Adrenal gland (tissue), 19 donors: ENCODE measurements at places on chromosomes 13 and 19. TPM values are rescaled to one million over a fixed set of nuclear protein-coding genes. Genes with fewer than 3 reads are reported as not detected.

- peaks cover 6% of the 10 kb centered on the region for H3K4me1 ChIP-seq
- no peaks in the 10 kb centered on the region for H3K27me3 ChIP-seq
- no peaks in the 10 kb centered on the region for H3K36me3 ChIP-seq
- H3K4me3 ChIP-seq, result no peak overlapping the region
Measured at GRCh38 chr19:29976151-29976943, 34.3 kb downstream of the URI1 start.

DNA sequence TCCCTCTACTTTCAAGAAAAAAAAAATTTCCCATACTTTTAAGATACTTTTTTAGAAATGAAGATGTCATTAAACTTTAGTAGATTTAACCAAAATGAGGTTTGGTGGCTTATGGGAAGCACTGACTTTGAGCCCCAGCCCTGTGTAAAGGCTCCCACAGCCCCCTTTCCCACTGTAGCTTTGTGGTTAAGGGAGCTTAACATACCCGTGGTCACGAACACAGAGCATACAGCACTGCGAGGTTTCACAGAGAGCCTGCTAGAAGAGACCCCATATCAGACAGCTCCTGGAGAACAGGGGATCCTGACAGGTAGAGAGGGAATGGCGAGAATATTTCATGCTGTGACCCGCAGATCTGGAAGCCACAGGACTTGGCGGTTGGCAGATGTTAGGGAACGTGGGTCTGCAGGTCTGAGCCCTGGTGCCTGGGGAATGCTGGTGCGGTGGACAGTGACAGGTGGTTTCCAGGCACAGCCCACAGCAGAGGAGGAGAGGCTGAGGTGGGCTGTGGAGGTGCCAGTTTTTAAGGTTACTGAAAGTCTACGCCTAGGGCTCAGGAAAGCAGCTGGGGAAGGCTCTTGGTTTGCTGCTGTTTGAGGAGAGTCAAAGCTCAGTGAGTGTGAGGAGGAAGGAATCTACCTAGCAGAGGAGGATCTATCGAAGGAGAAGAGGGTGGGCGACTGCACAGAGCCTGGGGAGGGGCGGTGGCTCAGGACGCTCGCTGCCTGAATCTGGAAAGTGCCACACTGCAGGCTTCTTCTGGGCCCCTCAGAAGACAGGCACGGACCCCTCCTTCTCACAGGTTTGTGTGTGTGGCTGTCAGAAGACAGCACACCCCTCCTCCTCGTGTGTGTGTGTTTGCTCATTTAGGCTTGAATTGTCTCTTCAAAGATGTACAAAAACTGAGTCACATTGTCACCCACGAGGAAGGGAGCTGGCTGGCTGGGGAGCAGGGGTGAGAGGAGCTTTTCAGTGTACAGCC, 49.9 kb downstream of the SLC7A9 start:
- H3K4me1 ChIP-seq, result no peaks in the 10 kb centered on the region
- no peaks in the 10 kb centered on the region for H3K27me3 ChIP-seq
- DNase-seq, result no peak
- H3K27ac ChIP-seq, result no peak overlapping the region

DNA sequence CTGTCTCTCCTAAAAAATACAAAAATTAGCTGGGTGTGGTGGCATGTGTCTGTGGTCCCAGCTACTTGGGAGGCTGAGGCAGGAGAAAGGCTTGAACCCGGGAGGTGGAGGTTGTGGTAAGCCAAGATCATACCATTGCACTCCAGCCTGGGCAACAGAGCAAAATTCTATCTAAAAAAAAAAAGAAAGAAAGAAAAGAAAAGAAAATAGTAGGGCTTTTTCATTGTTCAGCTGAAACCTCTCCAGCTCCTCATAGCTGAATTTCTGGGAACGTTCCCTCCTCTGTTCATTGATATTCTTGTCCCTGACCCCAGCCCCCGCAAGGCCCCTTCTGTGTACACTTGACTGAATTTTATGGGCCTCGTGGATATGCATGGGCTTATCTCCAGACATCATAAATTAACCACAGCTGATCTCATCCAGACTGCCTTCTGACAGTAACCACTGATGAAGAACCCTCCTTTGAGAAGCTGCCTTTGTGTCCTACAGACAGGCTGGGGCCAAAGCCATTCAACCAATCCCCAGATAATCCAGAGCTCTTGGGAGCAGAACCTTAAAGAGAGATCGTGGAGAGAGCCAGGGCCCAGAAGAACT, at the start of gene ELSPBP1:
TSS of gene ELSPBP1 (plus strand) at position 424 of the 594 bp plus-strand sequence. CDS start 14,036 bp downstream, outside the sequence.
- no peaks in the 10 kb centered on the region for H3K27me3 ChIP-seq
- H3K4me3 ChIP-seq, result no peak within 1 kb of the TSS
- H3K27ac ChIP-seq, result no peak within 1 kb of the TSS
- no peak for DNase-seq
- H3K36me3 ChIP-seq, result no peaks in the 10 kb centered on the region

DNA sequence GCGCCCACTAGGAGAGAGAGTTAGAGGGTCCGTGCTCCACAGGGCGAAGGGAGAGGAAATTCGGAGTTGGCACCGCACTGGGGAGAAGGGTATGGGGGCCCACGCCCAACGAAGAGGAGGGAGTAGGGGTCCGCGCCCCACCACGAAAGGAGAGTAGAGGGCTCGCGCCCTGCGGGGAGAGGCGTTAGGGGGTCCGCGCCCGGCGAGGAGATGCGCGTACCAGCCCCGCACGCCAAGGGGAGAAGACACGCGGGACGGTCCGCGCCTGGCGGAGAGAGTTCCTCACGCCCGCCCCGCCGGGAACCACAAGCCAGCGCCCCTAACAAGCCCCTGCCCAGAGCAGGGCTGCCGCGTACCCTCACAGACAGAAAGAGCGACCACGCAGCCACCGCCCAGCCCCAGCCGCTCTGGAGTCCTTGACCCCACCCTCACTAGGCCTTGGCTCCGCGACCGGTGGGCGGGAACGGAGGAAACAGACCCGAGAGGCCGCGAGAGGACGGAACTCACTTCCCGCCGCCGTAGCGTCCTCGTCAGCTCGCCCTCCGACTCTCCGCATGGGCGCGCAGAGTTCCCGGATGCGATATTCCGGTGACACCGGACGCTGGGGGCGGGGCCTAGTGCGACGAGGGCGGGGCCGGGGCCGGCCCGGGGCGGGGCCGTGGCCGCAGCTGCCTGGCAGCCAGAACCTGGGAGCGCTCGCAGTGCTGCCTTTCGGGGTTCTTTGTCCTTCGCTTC, 20.0 kb upstream of the ZSCAN18 start:
- DNase-seq, result no peak
- no peak overlapping the region for H3K27ac ChIP-seq

GRCh38 chr19:3389446-3389778, 23.0 kb downstream of the NFIC start:
- peak overlapping the region; percentile 91 for H3K27ac ChIP-seq
- no peaks in the 10 kb centered on the region for H3K36me3 ChIP-seq
- peaks cover 54% of the 10 kb centered on the region for H3K4me1 ChIP-seq
- H3K27me3 ChIP-seq, result no peaks in the 10 kb centered on the region

DNA sequence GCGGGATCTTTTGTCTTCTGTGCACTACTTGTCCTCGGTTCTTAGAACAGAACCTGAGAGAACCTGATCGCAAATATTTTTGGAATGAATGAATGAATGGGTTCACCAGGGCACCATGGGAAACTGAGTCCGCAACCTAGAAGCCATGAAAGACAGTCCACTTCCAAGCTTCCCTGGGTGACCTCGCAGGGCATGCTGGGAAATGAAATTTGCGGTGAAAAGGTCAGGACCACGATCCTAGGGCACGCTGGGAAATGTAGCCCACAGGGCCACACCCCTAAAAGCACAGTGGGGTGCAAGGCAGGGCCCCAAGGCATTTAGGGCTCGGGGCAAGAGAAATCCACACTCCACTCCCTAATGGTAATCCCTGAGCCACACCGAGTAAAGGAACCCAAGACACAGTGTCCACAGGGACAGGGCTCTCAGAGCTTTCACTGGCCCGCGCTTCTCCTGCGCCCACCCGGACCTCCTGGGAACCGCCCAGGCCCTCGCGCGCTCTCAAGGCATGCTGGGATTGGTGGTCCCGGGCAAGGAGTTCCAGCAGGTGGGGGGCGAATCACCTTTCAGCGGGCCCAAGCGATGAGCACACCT, 1.1 kb upstream of the PPP1R12C start:
- H3K27ac ChIP-seq, result peak overlapping the region; percentile 96
- no peaks in the 10 kb centered on the region for H3K27me3 ChIP-seq
- no peaks in the 10 kb centered on the region for H3K36me3 ChIP-seq
- H3K4me1 ChIP-seq, result peaks cover 30% of the 10 kb centered on the region
- peak overlapping the region; percentile 33 for H3K4me3 ChIP-seq

DNA sequence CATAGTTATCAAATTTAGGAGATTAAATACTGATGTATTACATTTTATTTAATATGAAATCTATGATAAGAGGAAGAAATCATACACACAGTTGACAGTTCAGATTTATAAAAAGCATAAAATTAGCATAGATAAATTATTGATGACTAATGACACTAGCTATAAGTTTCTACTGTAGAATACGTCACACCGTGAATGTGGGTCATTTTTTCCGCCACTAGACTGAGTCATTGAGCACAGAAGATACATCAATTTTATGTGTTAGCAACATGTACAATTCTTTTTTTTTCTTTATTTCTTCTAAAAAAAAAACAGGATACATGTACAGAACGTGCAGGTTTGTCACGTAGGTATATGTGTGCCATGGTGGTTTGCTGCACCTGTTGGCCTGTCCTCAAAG, 22.2 kb downstream of the AP2S1 start:
- no peak overlapping the region for H3K4me3 ChIP-seq
- no peak for DNase-seq
- H3K4me1 ChIP-seq, result no peaks in the 10 kb centered on the region
- no peaks in the 10 kb centered on the region for H3K27me3 ChIP-seq
- H3K36me3 ChIP-seq, result no peaks in the 10 kb centered on the region
- H3K27ac ChIP-seq, result no peak overlapping the region

- no peaks in the 10 kb centered on the region for H3K36me3 ChIP-seq
- peaks cover 3% of the 10 kb centered on the region for H3K4me1 ChIP-seq
- no peaks in the 10 kb centered on the region for H3K27me3 ChIP-seq
- DNase-seq, result peak; percentile 44
Measured at GRCh38 chr19:46000491-46001246, 5.4 kb downstream of the CCDC61 start.

- H3K36me3 ChIP-seq, result no peaks in the 10 kb centered on the region
- H3K27me3 ChIP-seq, result no peaks in the 10 kb centered on the region
- no peaks in the 10 kb centered on the region for H3K4me1 ChIP-seq
- no peak overlapping the region for H3K4me3 ChIP-seq
Measured at GRCh38 chr13:109408591-109409382, 377.6 kb downstream of the IRS2 start.

DNA sequence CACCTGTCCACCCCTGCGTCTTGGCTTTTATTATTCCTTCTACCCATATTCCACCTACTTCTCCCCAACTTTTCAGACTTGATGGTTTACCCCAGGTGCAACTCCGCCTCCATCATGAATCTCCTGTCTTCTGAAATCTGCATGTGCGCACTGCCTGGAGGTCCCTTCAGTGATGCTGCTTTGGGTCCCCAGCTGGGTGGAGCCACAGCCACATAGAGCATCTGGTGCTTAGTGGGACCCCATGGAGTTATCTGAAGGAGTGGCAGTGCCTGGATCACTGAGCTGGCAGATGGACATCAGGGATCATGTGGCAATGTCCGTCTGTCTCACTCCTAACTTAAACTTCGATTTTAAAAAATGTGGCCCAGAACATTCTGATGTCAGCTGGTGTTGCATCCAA, 13.5 kb downstream of the ZNF536 start:
- H3K4me3 ChIP-seq, result no peak overlapping the region
- H3K27me3 ChIP-seq, result no peaks in the 10 kb centered on the region
- no peak for DNase-seq
- no peaks in the 10 kb centered on the region for H3K4me1 ChIP-seq
- H3K27ac ChIP-seq, result no peak overlapping the region

DNA sequence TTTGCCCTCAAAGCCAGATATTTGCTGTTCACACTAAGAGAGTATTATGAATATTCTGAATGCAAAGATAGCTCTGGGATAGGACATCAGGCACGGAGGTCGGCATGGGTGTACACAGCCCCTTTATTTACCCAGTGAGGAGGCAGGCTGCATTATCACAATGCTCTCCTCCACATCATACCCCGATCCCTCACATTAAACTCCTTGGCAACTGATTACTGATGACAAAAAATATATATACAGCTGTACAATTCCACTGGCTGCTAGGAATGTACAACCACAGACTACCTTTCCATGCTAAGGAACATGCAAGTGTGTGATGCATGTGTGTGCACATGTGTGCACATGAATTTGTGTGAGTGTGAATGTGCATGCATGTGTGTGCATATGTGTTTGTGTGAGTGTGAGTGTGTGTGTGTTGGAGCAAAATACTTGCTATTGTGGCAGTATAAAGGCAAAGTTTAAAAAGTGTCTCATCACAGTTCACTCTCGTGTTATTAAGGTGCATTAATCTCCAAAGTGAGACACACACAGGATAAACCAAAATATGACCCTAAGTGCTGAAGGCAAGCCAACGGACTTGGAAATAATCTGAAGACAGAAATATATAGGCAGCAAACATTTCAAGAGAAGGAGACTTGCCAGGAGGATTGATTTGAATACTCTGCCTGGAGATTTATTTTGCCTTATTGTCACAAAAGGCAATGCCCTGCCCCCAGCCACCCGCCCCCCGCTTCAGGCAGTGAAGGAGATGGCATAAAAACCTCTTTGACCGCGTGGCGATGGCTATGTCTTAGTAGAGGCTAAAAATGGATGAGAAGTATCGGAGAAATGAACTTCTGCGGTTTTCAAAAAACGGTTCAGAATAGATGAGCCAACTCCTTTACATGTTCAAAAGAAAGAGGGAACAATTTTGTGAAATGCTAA, 274.8 kb downstream of the TSHZ3 start:
- H3K4me3 ChIP-seq, result no peak overlapping the region
- H3K36me3 ChIP-seq, result no peaks in the 10 kb centered on the region
- no peak overlapping the region for H3K27ac ChIP-seq
- DNase-seq, result no peak
- no peaks in the 10 kb centered on the region for H3K4me1 ChIP-seq
- H3K27me3 ChIP-seq, result no peaks in the 10 kb centered on the region

DNA sequence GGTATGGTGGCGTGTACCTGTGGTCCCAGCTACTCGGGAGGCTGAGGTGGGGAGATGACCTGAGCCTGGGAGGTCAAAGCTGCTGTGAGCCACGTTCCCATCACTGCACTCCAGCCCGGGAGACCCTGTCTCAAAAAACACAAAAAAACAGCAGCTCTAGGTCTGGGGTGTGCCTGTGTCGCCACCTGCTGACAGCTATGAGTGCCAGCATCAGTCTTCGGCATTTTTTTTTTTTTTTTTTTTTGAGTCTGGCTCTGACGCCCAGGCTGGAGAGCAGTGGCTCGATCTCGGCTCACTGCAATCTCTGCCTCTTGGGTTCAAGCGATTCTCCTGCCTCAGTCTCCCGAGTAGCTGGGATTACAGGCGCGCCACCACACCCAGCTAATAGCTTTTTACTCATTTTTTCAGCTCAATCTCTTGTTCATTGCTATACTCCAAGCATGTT, 10.1 kb downstream of the AP2S1 start:
- peaks cover 57% of the 10 kb centered on the region for H3K36me3 ChIP-seq
- H3K27me3 ChIP-seq, result no peaks in the 10 kb centered on the region
- peak; percentile 53 for DNase-seq
- H3K4me1 ChIP-seq, result no peaks in the 10 kb centered on the region
- peak overlapping the region; percentile 60 for H3K27ac ChIP-seq
- H3K4me3 ChIP-seq, result no peak overlapping the region

The NLRP5 gene
- total RNA-seq, result not detected

The NCR1 gene
- not detected for total RNA-seq

The ZNF841 gene
- total RNA-seq, result 24.2 TPM

The FBN3 gene
- total RNA-seq, result not detected
